ENCODE measurements at places on chromosomes 16 and 17. TPM values are rescaled to one million over a fixed set of nuclear protein-coding genes. Genes with fewer than 3 reads are reported as not detected.

DNA sequence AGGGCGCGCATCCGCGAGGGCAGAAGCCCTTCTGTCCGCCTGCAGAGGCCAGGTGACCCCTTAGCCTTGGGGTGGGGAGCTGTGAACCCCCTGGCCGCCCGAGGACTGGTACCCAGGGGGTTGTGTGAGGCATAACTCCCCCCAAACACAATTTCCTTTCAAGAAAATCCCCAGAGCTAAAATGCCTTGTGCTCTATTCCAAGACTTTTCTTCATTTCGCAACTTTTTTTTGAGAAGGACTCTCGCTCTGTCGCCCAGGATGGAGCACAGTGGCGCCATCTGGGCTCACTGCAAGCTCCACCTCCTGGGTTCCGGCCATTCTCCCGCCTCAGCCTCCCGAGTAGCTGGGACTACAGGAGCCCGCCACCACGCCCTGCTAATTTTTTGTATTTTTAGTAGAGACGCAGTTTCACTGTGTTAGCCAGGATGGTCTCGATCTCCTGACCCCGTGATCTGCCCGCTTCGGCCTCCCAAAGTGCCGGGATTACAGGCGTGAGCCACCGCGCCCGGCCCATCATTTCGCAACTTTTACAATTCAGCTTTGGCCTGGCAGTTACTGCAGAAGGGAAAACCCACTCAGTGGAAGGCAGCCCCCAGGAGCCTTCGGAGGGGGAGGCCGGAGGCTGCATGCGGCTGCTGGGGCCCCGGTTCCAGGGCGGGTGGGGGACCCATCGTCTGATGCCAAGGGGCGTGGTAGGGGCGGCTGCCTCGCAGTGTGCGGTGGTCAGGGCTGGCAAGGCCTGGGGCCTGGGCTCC is 963 bp upstream of the APRT start:
- no peaks in the 10 kb centered on the region for H3K36me3 ChIP-seq
- H3K4me1 ChIP-seq: peaks cover 37% of the 10 kb centered on the region
- H3K4me3 ChIP-seq: peak overlapping the region; percentile 64
- H3K27me3 ChIP-seq: no peaks in the 10 kb centered on the region

The KRT39 gene
- total RNA-seq: not detected

- H3K27ac ChIP-seq: no peak overlapping the region
- no peak for DNase-seq
- no peaks in the 10 kb centered on the region for H3K27me3 ChIP-seq
- H3K36me3 ChIP-seq: no peaks in the 10 kb centered on the region
Observed at GRCh38 chr17:54907376-54907775, 6.7 kb downstream of the TOM1L1 start.

The CTF1 gene
- total RNA-seq: 0.82 TPM

The SMTNL2 gene
- total RNA-seq: 0.40 TPM

DNA sequence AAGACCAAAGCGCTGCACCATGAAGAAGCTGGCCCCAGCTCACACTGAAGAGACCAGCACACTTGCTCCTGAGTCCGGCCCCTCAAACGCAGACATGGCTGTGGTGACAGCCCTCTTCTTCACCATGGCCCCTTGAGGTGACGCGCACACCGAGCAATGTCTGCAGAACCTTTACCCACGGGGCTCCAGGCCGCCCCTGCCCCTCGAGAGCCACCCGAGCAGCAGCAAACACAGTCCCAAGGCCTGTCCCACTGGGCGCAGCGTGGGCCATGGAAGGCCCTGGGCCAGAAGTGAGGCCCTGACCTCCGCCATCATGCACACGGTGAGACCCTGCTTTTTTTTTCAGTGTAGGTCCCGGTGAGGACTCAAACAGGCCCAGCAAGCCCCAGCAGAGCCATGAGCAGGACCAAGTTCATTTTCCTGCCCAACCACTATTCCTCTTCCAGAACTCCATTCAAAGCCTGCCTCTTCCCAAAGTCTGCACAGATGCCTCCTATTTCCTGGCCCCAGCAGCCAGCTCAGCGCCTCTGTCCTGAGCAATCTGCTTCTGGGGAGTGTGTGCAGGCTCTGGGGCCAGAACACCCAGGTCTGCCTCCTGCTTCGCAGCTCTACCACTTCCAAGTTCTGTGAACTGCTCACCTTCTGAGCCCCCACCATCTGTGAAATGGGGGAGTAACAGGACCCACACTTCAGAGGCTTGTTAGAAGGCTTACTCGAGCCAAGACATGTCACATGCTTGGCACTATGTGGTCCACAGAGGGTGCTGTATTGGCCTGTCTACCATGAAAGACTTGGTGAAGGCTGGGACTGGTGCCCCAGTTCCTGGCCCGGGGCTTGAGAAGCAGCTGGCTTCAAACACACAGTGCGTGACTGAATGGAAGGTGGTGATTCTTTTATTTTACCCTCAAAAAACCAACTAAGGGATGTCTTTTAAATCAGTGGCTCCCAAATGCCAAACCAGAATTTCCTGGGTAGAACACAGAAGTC is 35.7 kb upstream of the GSG1L start:
- H3K27ac ChIP-seq: no peak overlapping the region
- H3K36me3 ChIP-seq: peaks cover 3% of the 10 kb centered on the region
- no peak overlapping the region for H3K4me3 ChIP-seq
- DNase-seq: no peak
- H3K27me3 ChIP-seq: no peaks in the 10 kb centered on the region

GRCh38 chr16:15427648-15428239 is 6.6 kb upstream of the BMERB1 start:
- H3K36me3 ChIP-seq: no peaks in the 10 kb centered on the region
- peak overlapping the region; percentile 34 for H3K27ac ChIP-seq
- DNase-seq: peak; percentile 55
- peaks cover under 1% of the 10 kb centered on the region for H3K27me3 ChIP-seq

- H3K4me1 ChIP-seq: no peaks in the 10 kb centered on the region
- H3K27ac ChIP-seq: no peak overlapping the region
- no peaks in the 10 kb centered on the region for H3K27me3 ChIP-seq
- DNase-seq: no peak
- no peak overlapping the region for H3K4me3 ChIP-seq
Observed at GRCh38 chr17:20046629-20047028, 37.5 kb downstream of the SPECC1 start.

All from transverse colon (tissue), 4 donors.